ENCODE measurements at places on chromosomes 2 and 18.
A peak's percentile ranks its signal among the peaks of the same experiment; 100 is the strongest.

GRCh38 chr2:168814046-168814445 lies 11.6 kb downstream of the NOSTRIN start:
- DNase-seq, result no peak

DNA sequence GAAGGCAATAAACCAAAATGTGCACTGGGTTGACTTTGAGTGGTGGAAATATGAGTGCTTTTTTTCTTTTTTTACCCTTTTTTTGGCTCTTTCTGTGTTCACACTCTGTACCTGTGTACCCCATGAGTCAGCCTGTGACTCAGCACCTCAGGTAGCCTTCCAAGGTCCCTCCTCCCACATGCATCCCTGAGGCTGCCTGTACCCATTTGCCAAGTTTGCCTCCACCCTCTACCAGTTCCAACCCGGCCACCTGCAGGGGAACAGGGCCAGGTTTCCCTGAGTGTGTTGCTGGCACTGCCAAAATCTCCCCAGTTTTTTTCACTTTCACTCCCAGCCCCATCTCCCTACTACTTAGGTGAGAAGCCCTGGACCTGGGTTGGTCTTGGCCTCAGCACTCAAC lies 14.0 kb downstream of the CXCR1 start:
- no peak for DNase-seq

GRCh38 chr2:30631051-30631671 lies 176.1 kb downstream of the CAPN13 start:
- DNase-seq, result peak; percentile 30

DNA sequence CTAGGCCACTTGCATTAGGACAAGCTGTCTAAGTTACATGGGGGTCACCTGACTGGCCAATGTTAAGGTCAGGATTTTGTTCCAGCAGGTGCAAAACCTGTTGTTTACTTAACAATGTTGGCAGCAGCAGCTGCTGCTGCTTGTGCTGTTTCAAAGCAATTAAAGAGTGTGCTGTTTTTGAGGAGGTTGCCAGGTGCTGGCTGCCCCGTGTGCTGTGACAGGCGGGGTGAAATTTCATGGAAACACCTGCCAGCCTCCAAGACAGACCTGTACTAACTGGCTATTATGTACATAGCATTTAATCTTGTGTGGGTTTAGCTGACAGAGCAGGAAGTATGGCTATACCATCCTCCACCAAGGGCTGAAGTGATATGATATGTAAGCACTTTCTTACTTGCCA lies 224.9 kb downstream of the ASXL3 start:
- DNase-seq, result no peak

GRCh38 chr18:44507729-44508325 lies 172.9 kb upstream of the SETBP1 start:
- peak; percentile 28 for DNase-seq

GRCh38 chr2:8441986-8442385 lies 239.9 kb upstream of the ID2 start:
- no peak for DNase-seq

DNA sequence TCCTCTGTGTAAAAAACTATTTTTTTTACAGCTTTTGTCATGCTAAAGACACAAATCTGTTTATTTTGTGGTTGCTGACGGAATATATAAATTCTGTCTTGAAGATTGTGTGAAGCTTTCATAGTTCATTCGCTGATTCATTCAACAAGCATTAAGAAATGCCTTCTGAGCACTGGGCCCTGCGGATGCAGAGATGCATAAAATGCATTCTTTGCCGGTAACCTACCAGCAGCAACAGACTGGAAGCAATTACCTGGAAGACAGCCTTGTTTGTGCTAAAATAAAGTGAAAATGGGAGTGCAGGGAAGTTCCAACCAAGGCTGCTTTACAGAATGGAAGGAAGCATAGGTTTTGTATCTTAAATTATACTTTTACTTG lies 119.7 kb downstream of the PMAIP1 start:
- no peak for DNase-seq

GRCh38 chr2:17539611-17540092 lies 844 bp upstream of the VSNL1 start:
- no peak for DNase-seq

DNA sequence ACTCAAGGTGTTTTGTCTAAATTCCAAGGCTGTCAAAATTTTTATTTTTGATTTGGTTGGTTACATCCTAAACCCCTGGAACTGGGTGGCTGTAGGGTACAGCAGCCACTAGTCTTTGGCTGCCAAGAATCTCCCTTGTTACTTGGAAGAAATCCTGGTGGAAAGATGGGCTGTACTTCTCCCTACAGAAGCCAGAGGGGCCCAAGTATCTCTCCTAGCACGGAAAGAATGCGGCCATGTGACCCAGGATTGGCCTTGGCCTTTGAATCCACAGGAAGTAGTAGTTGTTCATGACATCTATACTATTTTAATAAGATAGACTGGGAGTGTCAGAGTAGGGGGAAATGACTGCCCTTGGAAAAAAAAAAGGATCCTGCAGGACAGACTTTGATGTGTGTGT lies 54.4 kb upstream of the MYO3B start:
- DNase-seq, result no peak

GRCh38 chr2:138218397-138218796 lies 254.1 kb downstream of the HNMT start:
- no peak for DNase-seq

- DNase-seq, result no peak
Measured at GRCh38 chr2:98702127-98702802, 28.7 kb downstream of the MGAT4A start.

GRCh38 chr2:181250691-181251090 lies 206.5 kb upstream of the ITGA4 start:
- DNase-seq, result no peak

- DNase-seq, result no peak
Measured at GRCh38 chr2:201532686-201533304, 81.3 kb downstream of the STRADB start.

- no peak for DNase-seq
Measured at GRCh38 chr2:27798948-27799645, 27.6 kb downstream of the MRPL33 start.

GRCh38 chr2:48496849-48497248 lies 33.1 kb upstream of the STON1 start:
- DNase-seq, result no peak

GRCh38 chr2:224688997-224689396 lies 27.2 kb downstream of the CCDC195 start:
- no peak for DNase-seq

DNA sequence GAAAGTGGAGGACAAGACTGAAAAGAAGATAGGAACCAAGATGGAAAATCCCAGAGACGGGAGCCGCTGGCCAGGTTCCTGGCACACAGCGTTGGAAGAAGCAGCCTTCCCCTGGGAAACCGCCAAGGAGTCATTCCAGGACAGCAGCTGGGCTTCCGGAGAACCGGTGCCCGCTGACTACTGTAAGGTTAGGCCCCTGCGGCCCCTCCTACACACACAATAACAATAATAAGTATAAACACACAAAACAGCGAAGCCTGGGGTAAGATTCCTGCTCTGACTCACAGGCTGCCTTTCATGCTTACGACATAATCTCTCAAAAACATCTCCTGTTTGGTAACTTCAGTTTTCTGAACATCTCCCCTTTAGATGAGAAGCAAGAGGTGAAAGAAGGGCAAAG lies 28.1 kb upstream of the MYCN start:
- no peak for DNase-seq

DNA sequence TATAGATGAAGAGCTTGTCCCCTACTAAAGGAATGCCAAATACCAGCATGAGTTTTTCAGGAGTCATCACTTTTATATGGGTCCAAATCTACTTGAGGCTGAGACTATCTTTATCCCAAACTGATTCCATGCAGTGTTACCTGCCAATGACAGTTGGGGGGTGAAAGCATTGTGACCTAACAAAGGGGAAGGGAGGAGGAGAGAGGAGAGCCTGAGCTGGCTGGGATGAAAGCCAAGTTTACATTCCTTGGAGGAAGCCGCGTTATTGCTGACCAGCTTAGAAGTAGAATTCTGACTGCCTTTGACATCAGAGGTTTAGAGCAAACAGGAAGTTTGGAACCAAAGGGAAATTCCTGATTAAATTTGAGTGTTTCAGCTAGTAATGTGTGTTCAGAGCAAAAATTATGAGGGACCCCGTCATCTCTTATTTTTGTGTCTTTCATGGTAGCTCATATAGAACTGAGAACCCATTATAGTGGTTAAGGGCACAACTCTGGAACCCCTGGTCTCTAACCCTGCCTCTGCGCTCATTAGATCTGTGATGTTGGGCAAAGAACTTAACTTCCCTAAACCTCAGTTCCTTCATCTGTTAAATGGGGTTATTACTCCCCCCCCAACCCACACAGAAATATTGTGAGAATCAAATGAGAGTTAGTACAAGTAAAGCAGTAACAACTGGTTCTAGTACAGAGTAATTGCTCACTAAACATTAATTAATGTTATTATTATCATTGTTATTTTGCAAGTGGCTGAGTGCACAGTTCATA lies 199.3 kb upstream of the EPAS1 start:
- no peak for DNase-seq

DNA sequence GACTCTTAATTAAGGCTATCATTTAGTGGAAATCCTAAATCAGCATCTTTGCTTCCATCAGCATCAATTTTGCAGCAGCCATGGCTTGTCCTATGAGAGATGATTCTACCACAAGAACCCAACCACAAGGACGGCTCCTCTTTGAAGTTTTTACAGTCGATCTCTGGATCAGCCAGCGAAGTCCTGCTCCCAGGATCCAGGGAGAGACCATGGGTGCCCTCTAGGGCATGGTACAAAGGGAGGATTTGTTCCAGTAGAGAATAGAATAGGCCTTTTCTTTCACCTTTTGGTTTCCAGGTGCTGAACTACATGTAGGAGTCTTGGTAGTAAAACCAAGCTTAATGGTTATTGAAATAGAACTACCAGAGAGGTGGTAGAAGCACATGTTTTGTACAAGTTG lies 52.7 kb downstream of the TMEM200C start:
- no peak for DNase-seq

GRCh38 chr18:8623549-8624106 lies 14.4 kb downstream of the RAB12 start:
- DNase-seq, result peak; percentile 16

- no peak for DNase-seq
Measured at GRCh38 chr2:26619096-26619495, 22.1 kb downstream of the CIB4 start.

- no peak for DNase-seq
Measured at GRCh38 chr2:69594341-69594740, 49.2 kb downstream of the AAK1 start.

GRCh38 chr2:42809819-42810120 lies 17.4 kb upstream of the HAAO start:
- peak; percentile 70 for DNase-seq

GRCh38 chr2:44767691-44768090 lies 173.8 kb upstream of the SIX3 start:
- no peak for DNase-seq

DNA sequence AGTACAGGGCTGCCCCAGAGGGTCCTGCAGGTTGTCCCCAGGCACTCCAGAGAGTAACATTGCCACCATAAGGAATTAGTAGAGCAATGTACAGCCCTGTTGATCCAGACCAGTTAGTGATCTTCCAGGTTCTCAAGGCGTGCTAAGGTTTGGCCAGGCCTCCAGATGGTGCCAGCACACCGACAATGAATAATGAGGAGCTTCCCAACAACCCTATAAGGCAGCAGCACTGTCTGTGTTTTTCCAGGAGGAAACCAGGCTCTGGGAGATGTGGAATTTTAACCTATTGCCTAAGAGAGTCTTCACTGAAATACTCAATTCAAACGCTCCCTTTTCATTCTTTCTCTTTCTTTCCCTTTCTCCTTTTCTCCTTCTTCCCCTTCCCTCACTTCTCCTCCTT lies 122.1 kb downstream of the MGAT5 start:
- no peak for DNase-seq

GRCh38 chr18:22778996-22779395 lies 154.1 kb upstream of the RBBP8 start:
- no peak for DNase-seq

DNA sequence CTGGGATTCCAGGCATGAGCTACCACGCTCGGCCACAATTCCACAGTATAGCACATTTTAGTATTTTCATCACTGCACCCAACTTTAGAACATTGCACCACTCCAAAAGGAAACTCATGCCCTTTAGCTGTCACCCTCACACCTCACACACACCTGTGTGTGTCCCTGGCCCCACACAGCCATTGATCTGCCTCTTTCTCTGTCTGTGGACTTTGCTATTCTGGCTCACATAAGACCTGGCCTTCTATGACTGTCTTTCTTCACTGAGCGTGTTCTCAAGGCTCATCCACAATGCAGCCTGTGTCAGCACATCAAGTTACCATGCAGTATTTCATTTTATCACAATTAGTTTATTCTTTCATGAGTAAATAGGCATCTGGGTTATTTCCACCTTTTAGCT lies 19.7 kb upstream of the ATP9B start:
- no peak for DNase-seq

- DNase-seq, result peak; percentile 50
Measured at GRCh38 chr2:197266477-197266876, 44.1 kb downstream of the ANKRD44 start.

DNA sequence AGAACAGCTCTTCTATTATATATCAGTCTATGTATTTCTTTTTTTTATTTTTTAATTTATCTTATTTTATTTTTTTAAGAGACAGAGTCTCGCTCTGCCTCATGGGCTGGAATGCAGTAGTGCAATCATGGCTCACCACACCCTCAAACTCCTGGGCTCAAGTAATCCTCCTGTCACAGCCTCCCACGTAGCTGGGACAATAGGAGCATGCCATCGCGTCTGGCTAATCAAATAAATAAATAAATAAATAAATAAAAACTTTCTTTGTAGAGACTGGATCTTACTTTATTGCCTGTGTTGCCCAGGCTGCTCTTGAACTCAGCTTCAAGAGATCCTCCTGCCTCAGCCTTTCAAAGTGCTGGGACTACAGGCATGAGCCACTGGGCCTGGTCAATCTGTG lies 117.0 kb downstream of the RBMS1 start:
- DNase-seq, result no peak

GRCh38 chr2:231707625-231707926 lies 749 bp upstream of the PTMA start:
- DNase-seq, result no peak

DNA sequence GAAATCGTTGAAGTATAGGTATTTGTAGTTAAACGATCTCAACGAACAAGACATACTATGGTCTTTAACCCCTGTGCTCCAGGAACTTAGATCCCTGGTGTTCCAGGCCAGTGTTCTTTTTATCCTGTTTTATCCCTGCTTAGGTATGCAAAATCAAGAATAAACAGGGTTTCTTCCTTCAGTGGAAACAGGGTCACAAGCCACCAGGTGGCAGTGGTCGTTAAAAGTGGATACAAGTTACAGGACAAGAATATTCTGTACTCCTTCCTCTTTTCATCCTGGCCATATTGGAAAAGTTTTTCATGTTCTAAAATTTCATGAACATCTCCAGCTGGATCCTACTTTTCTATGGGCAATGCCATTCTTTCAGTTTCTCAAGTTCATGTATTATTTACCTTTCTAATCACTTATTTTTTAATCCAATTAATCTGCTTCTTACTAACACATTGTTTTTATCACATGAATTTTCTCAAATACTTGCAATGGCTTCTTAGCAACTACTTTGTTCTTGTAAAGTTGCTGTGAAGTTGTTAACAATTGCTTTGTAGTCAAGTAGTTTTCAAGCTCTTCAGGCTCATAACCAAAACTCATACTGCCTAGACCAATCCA lies 16.4 kb upstream of the HNMT start:
- DNase-seq, result peak; percentile 22

- DNase-seq, result peak; percentile 9
Measured at GRCh38 chr2:138502255-138503086, 901 bp downstream of the SPOPL start.

- peak; percentile 29 for DNase-seq
Measured at GRCh38 chr2:234492717-234493485, 4.0 kb downstream of the ARL4C start.

GRCh38 chr2:98387478-98387877 lies 41.2 kb downstream of the CNGA3 start:
- DNase-seq, result no peak

All from activated CD4-positive, alpha-beta T cell treated with anti-CD3 and anti-CD28 coated beads, Interleukin-2, amount 10 ng/mL, durations not matched to agents 7 days and 5 days (primary cell).